ENCODE measurements at places on chromosomes 5 and 9. TPM values are rescaled to one million over a fixed set of nuclear protein-coding genes. Genes with fewer than 3 reads are reported as not detected.

The CAPSL gene
- total RNA-seq, result not detected

The CAMSAP1 gene
- 19.4 TPM for total RNA-seq

The TEX48 gene
- not detected for total RNA-seq

The SNX30 gene
- total RNA-seq, result 8.9 TPM

The PHYKPL gene
- total RNA-seq, result 66.5 TPM

The SPINK4 gene
- total RNA-seq, result not detected

The NUTM2G gene
- total RNA-seq, result not detected

The ICE1 gene
- total RNA-seq, result 28.1 TPM

The LCN2 gene
- total RNA-seq, result not detected

DNA sequence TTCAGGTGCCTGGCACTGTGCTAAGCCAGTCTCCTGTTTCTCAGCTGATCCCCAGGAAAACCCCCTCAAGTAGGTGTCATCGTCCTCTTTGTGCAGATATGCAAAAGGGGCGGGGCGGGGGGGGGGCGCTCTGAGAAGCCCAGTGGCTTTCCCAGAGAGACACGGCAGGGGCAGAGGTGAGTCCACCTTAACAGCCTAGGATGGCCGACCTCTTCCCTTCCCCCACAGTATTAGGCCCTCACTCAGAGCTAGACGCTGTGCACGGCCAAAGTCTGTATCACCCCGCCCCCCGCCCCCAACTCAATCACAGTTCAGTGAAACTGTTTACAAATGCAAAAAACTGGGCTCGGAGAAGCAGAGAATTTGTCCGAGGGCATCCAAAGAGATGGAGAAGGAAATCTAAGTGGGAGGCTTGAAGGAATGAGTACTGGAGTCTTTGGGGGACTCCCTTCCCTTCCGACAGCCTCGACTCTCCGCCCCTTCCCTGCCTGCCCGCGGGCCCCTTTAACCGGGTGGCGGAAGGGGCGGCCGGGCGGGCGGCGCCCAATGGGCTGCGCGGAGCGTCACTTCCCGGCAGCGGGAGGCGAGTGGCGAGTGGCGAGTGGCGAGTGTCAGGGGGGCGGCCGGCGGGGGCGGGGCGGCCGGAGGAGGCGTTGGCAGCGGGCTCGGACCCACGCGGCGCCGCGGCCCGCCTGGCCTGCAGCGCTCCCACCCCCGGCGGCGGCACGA lies at the start of gene ERGIC1:
ERGIC1 (plus strand) TSS at position 566 of the 729 bp plus-strand sequence; CDS start at position 729, 163 bp downstream.
- H3K27me3 ChIP-seq, result no peaks in the 10 kb centered on the region
- peak within 1 kb of the TSS; percentile 95 for H3K4me3 ChIP-seq
- peaks cover 38% of the 10 kb centered on the region for H3K4me1 ChIP-seq
- peak; percentile 92 for DNase-seq
- no peaks in the 10 kb centered on the region for H3K36me3 ChIP-seq

DNA sequence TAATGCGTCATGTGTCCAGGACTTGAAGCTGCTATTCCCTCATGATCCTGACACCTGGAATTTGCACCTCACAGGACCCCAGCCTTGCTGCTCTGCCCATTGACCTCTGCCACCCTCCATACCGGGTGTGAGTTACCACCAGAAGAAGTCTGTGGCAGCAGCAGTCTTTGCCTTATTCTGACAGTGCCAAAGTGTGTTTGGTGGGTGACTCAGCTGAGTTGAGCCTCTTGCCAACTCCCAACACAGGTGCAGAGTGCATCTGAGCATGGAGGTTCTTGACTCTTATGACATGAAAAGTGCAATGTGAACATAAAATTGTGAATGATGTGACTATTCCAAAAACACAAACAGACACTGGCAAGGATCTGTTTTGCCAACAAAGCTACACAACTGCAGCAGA lies 1166.5 kb upstream of the CDH18 start:
- no peaks in the 10 kb centered on the region for H3K4me1 ChIP-seq
- no peaks in the 10 kb centered on the region for H3K27me3 ChIP-seq
- DNase-seq, result no peak

- no peak for DNase-seq
- H3K36me3 ChIP-seq, result no peaks in the 10 kb centered on the region
- H3K27ac ChIP-seq, result no peak overlapping the region
- no peaks in the 10 kb centered on the region for H3K27me3 ChIP-seq
- H3K4me1 ChIP-seq, result no peaks in the 10 kb centered on the region
Observed at GRCh38 chr9:38106488-38106887, 37.5 kb upstream of the SHB start.

- H3K36me3 ChIP-seq, result no peaks in the 10 kb centered on the region
- peaks cover 10% of the 10 kb centered on the region for H3K4me1 ChIP-seq
- no peak overlapping the region for H3K27ac ChIP-seq
- H3K4me3 ChIP-seq, result no peak overlapping the region
- no peaks in the 10 kb centered on the region for H3K27me3 ChIP-seq
Observed at GRCh38 chr5:124980163-124980941, 233.9 kb upstream of the ZNF608 start.

GRCh38 chr5:134459010-134459403 lies 47.3 kb upstream of the CDKN2AIPNL start:
- no peaks in the 10 kb centered on the region for H3K27me3 ChIP-seq
- peak; percentile 46 for DNase-seq
- H3K4me3 ChIP-seq, result no peak overlapping the region
- H3K4me1 ChIP-seq, result peaks cover 14% of the 10 kb centered on the region
- no peaks in the 10 kb centered on the region for H3K36me3 ChIP-seq

DNA sequence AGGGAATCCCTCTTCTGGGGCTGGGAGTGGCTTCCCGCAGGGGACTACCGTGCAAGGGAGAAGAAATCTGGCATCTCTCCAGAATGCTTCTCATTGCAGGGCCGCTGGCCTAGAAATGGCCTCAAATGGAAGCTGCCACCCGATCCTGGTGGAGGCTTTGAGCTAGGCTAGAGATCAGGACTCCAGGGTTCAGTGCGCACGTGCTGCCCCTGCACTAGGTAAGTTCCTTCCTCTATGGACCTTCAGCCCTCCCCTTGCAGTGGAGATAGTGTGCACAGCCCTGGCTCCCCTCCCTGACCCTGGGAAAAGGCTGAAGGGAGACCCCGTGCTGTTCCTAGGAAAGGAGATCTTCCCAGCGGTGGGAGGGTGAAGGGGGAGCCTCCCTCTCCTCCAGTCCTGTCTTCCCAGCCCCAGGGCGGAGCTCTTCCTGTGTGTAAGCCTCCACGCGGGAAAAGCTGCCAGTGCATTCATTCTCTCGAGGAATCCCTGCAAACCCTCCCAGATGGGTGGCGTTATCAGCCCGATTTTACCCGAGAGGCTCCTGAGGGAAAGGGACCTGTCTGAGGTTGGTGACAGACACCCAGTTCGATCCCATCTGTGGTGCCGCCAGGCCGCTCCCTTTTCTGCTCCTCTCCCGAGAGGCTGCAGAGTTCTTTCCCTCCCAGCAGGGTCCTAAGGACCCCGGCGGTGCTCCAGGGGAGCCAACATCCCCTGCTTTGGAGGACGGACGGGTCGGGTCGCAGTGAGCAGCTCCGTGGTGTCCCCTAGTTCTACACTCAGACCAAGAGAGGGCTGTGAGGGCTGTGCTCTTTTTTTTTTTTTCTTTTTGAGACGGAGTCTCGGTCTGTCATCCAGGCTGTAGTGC lies 1.4 kb upstream of the CERCAM start:
- peaks cover 27% of the 10 kb centered on the region for H3K4me1 ChIP-seq
- H3K4me3 ChIP-seq, result peak overlapping the region; percentile 91

DNA sequence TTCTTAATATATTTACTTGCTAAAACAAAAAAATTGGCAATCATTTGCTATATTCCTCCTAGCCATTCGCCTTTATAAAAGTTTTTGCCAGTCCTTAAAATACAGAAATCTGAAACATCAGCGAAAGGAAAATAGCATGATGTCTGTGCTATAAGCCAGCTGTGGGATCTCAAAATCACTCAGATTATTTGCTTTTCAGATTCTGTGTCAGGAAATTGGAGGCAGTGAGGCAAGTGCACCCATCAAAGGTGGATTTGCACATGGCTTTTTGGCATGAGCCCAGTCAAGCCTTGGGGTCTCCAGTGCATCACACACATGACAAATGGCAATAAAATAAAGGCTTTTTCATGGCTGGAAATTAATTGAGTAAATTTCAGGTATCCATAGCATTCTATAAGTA lies 196.8 kb upstream of the DAPK1 start:
- no peak for DNase-seq
- H3K4me3 ChIP-seq, result no peak overlapping the region
- H3K27me3 ChIP-seq, result no peaks in the 10 kb centered on the region
- H3K4me1 ChIP-seq, result no peaks in the 10 kb centered on the region

DNA sequence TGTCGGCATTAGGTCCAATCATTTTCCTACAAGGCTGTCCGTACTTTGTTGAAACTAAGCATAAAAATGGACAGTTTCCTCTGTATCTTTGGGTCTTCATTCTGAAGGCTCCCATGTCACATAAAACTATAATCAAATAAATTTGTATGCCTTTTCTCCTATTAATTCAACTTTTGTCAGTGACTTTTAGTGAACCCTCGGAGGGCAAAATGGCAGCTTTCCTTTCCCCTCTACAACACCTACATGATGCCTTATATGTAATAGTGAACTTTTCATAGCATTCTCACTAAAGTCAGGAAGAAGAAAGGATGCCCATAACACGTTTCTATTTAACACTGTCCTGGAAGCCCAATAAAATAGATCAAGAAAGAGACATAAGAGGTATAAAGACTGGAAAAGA lies 5.1 kb upstream of the AGXT2 start:
- H3K4me3 ChIP-seq, result no peak overlapping the region
- H3K4me1 ChIP-seq, result no peaks in the 10 kb centered on the region
- no peaks in the 10 kb centered on the region for H3K36me3 ChIP-seq
- no peaks in the 10 kb centered on the region for H3K27me3 ChIP-seq

GRCh38 chr5:34957857-34958690 lies 28.7 kb downstream of the DNAJC21 start:
- no peak overlapping the region for H3K4me3 ChIP-seq
- no peaks in the 10 kb centered on the region for H3K27me3 ChIP-seq
- H3K27ac ChIP-seq, result no peak overlapping the region
- H3K4me1 ChIP-seq, result no peaks in the 10 kb centered on the region
- no peak for DNase-seq

- no peaks in the 10 kb centered on the region for H3K27me3 ChIP-seq
- no peak for DNase-seq
- no peak overlapping the region for H3K27ac ChIP-seq
- H3K4me1 ChIP-seq, result no peaks in the 10 kb centered on the region
- H3K4me3 ChIP-seq, result no peak overlapping the region
- H3K36me3 ChIP-seq, result no peaks in the 10 kb centered on the region
Observed at GRCh38 chr9:28056006-28056405, 482.7 kb upstream of the C9orf72 start.

DNA sequence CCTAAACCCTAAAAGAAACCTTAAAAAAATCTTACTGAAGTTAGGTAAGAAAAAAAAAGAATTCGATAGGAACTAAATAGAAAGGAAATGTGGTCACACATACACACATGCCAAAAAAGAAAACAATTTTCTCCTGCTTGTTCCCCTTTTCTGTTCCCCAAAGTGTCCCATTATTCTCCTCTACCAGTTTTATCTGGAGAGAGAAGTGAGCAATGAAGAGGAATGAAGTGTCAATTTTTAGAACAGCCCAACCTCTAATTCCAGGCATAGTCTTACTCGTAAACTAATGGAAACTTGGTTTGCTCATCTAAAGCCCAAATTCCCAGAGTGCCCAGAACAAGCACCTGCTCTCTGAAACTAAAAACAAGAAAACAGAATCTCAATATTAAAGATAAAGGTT lies 26.1 kb downstream of the AP3B1 start:
- no peak overlapping the region for H3K4me3 ChIP-seq
- peaks cover 6% of the 10 kb centered on the region for H3K4me1 ChIP-seq
- H3K27ac ChIP-seq, result no peak overlapping the region
- no peaks in the 10 kb centered on the region for H3K27me3 ChIP-seq
- H3K36me3 ChIP-seq, result peaks cover 25% of the 10 kb centered on the region

- DNase-seq, result no peak
- H3K27me3 ChIP-seq, result no peaks in the 10 kb centered on the region
- no peak overlapping the region for H3K4me3 ChIP-seq
- H3K27ac ChIP-seq, result peak overlapping the region; percentile 18
Observed at GRCh38 chr9:131297903-131298302, 8.4 kb downstream of the PLPP7 start.

DNA sequence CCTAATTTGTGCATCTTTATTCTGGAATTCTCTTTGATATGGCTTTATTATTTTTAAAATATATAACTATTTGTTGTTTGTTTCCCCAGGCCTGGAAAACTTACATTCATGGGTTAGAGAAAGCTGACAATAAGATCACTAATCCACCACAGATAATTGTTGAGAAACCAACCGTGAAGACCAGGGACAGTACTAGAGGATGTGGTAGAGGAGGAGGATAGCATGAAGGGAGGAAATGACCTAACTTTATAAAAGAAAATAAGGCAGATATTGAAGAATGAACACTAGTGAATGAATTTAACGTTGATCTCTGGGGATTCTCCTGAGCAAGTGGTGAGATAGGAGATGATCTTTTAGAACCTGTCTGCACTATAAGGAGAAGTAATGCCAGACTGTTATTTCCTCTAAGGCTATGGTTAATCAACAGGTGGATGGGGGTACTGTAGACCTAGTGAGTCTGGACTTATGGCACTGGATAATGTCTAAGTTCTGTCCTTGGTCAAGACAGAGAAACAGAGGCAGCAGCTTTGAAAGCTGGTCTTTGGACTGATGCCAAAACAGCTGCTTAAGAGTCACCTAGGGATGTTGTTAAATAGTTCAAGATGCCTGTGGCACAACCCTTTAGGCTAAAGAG lies 52.4 kb downstream of the NREP start:
- no peak for DNase-seq
- H3K27ac ChIP-seq, result no peak overlapping the region
- no peaks in the 10 kb centered on the region for H3K27me3 ChIP-seq
- H3K36me3 ChIP-seq, result no peaks in the 10 kb centered on the region
- no peaks in the 10 kb centered on the region for H3K4me1 ChIP-seq
- H3K4me3 ChIP-seq, result no peak overlapping the region
